ENCODE measurements at places on chromosomes 1 and 21.

DNA sequence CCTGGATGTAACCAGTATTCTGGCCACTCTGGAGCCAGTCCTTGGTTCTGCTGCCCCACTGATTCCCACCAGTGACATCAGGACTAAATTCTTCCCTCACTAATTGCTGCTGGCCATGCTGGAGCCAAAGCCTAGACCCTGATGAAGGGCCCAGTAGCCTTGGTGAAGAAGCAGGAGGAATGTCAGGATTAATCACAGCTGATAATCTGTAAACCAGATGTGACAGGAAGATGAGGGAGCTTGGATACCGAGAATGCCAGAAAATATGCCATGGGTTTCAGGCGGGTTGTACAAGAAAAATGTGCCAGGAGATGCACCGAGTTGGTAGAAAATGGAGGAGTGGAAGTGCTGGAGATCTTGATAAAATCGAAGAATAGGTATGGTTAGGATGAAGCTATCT is 119.0 kb upstream of the PPP2R5A start:
- no peak for DNase-seq

GRCh38 chr21:40270047-40270446 is 402.8 kb downstream of the PCP4 start:
- no peak for DNase-seq

DNA sequence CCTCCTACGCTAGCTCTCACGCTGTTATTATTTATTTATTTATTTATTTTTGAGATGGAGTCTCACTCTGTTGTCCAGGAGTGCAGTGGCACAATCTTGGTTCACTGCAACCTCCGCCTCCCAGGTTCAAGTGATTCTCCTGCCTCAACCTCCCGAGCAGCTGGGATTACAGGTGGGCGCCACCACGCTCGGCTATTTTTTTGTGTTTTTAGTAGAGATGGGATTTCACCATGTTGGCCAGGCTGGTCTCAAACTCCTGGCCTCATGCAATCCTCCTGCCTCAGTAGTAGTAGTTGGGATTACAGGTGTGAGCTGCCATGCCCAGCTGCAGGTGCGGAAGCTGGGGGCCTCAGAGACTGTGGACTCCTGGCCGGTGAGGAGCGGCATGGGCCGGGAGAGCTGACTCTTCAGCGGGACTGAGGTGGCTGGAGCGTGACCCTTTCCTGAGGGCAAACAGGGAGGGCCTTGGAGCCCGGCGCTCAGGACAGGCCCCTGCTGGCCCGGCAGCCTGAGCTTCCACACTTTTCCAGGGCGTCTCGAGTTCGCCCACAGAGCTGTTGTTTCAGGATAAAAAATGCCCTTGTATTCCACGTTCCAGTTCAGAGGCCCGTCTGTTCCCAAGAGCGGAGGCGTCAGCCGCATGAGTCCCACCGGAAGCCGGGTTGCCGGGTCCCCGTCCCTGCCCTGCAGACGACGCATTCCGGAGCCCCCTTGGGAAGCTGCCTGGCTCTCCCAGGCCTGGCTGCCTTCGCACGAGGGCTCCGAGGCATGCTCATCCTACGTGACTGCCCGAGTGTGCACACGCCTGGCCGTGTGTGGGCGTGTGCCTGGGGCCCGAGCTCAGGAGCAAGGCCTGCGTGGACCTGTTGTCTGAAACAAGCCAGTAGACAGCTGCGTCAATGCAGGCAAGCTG is 126.2 kb downstream of the SIK1 start:
- DNase-seq, result no peak

DNA sequence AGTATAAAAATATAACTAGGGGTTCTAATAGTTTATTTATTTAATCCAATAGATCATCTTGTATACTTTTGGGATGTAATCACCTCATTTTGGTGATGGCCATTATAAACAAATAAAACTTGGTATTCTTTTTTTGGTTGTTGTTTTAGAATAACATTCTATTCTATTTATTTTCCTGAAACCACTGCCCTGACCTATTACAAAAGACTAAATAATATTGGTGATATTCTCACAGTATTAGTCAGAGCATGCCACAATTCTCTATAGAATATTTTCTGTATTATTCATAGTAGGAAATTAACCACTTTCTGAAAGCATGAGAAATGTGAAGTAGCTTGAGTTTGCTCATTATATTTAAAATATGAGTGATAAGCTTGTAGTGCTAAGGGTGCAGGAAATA is 54.1 kb upstream of the LRRC7 start:
- no peak for DNase-seq

- no peak for DNase-seq
Measured at GRCh38 chr21:45263534-45263933, 24.2 kb downstream of the POFUT2 start.

GRCh38 chr1:216461466-216461865 is 38.2 kb upstream of the USH2A start:
- no peak for DNase-seq

GRCh38 chr1:245829194-245829593 is 674.4 kb downstream of the KIF26B start:
- DNase-seq, result no peak

DNA sequence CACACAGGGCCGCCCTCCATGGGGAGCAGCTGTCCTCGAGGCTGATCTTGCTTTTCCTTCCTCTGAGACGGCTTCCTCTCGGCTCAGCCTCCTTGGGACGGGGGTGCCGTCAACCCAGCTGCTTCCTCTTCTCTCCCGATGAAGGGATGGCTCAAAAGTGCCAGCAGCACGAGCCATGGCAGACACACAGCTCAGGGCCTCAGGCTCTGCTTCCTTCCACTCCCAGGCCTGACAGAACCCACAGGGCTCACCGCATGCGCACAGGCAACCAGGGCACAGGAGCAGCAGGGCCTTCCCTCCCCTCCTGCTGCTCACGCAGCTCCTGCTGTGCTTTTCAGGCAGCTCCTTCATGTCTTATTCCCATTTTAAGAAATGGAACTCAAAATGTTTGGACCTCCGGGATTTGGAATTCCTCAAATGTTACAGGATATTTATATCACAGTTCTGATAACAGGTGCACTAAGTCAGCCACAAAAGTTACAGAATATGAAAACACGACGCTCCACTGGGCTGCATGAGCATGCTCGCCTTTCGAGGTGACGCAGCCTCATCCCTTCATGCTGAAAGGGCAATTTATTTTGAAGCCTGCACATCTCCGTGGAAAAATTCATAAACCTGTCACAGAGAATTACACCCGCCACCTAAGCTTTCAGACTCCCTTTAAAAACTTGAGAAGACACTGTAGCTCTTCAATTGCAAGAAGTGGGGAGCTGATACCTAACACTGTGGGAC is 84.4 kb downstream of the HSF2BP start:
- no peak for DNase-seq

- no peak for DNase-seq
Measured at GRCh38 chr1:24102961-24103360, 9.0 kb downstream of the MYOM3 start.

GRCh38 chr21:41597227-41597626 is 89.3 kb upstream of the TMPRSS2 start:
- DNase-seq, result no peak

- no peak for DNase-seq
Measured at GRCh38 chr1:155205035-155205434, 2.7 kb downstream of the THBS3 start.

GRCh38 chr1:56409112-56409691 is 170.2 kb downstream of the PLPP3 start:
- DNase-seq, result no peak

DNA sequence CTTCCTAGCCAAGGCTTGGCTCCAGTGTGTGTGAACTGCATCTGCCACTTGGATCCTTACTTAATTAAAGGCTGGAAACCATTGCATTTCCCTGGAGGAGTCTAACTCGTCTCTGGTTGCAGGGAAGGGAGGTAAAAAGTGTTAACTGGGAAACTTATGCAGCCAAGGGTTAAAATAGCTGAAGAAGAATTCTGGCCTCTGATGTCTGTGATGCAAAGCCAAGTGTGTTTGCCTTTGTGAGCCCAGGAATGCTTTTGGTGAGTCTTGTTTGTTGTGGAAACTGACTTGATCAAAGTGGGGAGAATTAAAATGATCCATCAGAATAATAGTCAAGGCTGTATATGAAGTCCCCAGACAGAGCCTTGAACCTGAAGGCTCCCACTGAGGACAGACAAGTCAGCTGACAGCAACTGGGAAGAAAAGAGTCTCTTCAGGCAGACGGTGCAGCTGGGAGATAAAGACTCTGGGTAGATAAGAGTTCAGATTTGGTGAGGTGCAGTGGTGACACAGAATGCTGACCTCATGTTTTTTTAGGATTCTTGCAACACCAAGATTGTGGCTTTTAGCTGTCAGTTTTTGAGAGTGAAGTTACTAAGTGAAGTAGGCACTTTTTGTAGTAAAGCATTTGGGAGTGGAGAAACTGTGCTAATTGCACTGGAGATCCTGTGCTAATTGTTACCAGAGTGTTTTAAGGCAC is 59.5 kb upstream of the WLS start:
- DNase-seq, result no peak

Measured in SK-N-DZ (cell line).